ENCODE measurements at places on chromosomes 3 and 15.

GRCh38 chr3:100703865-100704264, 5.4 kb upstream of the TFG start:
- no peak for DNase-seq

GRCh38 chr3:78644847-78645246, 1123.0 kb downstream of the ROBO1 start:
- no peak for DNase-seq

DNA sequence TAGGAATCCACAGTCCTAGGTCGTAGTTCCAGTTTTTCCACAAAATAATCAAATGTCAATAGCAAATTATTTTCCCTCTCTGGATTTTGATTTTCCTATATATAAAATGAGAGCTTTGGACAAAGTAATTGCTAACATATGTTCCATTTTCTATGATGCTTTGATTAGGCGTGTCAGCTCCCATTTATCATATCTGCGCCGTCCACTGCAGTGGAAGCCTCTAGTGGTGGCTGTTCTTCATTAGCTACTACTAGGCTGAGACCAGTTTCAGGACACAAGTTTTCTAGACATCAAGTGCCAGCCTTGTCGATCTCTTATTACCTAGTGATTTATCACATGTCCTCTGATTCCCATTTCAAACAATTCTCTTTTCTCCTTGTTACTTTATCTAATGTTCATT, 271.5 kb downstream of the TUSC7 start:
- no peak for DNase-seq

- no peak for DNase-seq
Measured at GRCh38 chr15:89429023-89429422, 67.4 kb downstream of the RHCG start.

DNA sequence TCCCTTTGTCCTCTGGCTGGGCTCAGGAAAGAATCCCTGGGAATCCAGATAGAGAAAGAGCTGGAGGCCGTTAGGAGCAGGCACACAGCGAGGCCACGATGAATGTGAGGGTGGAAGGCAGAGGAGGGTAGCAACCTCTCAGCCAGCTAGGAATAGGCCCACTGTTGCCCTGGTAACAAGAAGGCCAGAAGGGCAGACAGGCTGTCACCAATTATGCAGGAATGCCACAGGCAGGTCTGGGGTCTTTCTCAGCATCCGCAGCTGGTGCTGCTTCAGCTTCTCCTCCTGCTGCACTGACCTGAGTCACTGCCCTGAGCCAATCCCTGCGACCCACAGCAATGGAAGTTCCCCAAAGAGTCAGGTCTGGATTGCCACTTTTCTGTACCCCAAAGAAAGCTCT, 62.8 kb upstream of the C3orf80 start:
- no peak for DNase-seq

DNA sequence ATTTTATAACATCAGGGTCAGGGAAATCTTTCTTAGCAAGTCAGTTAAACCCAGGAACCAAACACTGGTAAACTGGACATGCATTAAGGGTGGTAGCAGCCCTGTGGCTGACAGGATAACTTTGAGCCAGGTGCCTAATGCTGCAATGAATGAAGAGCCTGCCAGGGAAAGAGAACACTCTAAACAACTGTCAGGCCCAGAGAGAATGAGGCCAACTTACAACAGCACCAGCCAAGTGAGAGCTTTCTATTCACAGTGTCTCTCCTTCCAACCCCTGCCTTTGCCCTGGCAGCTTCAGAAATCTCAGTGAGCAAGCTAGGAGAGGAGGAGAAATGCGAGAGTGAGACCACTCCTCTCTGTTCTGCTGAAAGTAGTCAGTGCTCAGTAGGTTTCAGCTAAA, 50.4 kb upstream of the ATP2C1 start:
- no peak for DNase-seq

DNA sequence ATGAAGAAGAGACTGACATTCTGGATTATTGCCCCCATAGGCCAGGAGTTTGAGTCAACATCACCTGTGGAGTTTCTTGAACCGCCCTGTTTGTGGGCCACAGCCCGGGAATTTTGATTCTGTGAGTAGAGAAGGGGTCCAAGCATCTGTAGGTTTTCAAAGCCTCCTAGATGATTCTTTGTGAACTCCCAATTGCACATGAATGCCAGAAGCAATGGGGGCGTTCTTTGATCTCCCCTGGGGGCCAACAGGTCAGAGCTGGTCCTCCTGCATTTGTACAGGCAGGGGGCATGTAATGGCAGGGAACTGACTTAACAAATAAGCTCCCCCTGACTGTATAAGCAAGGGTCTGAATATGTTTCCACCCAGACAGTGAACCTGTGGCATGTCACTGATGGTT, 260.3 kb downstream of the SLCO3A1 start:
- no peak for DNase-seq

GRCh38 chr15:73800662-73801345, 47.7 kb upstream of the INSYN1 start:
- DNase-seq, result no peak

- DNase-seq, result no peak
Measured at GRCh38 chr3:143471705-143472104, 352.1 kb downstream of the CHST2 start.

DNA sequence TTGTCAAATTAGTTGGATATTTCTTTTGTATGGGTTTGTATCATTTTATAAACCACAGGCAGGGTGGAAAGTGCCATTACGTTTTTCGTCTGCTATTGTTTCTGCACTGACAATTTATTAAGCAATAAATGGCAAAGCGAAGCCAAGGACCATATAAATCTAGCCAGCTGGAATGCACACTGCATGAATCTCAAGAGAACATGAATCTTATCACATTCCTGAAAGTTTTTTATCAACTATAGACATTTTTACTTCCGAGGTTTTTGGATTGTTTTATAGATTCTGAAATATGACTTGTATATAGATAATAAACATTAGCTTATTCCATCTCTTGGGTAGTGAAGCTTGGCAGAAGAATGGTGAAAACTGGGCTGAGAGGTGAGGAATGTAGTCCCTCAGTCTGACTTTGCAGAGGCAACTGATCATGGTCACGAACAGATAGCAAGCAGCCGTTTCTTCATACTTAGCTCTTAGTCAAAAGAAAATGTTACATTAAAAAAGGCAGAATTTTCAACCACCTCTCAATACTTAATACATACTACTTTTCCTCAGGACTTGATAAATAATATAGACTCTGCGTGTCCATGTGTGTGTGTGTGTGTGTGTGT, 102.7 kb downstream of the OSBPL10 start:
- no peak for DNase-seq

DNA sequence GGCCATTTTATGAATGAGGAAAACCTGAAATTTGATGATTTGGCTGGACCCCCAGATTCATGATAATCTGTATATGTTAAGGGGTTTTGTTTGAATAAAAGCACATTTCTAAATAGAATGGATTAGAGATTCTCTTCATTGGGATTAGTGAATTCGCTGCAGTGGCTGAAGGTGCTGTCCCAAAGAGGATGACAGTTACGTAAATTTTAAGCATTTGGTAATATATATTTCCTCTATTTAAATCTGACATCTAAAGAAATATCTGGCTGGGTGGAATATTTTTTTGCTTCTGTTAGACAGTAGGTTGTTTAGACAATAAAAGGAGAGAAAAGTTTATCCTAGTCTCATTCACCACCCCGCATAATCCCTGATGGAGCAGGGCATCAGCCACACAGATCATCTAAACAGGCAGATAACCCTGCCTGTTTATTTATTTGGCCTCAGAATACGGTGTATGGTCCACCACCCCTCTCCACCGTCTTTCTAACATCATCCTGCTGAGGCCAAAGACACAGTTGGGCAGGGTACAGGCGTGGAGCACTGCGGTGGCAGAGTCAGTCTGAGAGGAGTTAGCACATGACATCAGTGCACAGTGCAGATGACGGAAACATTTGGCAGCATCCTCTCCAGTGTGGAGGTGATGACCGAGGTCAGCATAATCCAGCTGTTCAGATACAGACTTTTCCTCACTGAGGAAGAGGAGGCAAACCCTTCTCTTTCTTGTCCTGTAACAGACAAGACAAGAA, 20.4 kb upstream of the NFKBIZ start:
- no peak for DNase-seq

DNA sequence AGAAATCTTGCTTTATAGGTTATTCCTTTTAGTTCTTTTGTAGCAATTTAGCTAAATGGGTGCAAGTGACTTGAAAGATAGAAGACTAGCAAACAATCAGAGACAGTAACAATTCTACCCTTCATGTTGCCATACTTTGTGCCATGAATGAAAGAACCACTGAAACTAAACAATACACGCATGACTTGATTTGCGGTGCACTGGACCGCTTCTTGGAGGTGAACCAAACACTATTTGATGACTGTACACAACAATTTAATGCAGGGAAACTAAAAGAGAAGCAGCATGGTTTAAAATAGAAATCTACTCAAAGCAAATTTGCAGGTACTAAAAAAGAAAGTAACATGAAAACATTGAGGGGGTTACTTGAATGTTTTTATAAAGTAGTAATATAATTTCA, 331.0 kb upstream of the RARB start:
- no peak for DNase-seq

GRCh38 chr3:52381623-52382022, 63.3 kb downstream of the SEMA3G start:
- DNase-seq, result no peak

GRCh38 chr3:110027446-110028080, 690.2 kb upstream of the DPPA4 start:
- DNase-seq, result no peak

- no peak for DNase-seq
Measured at GRCh38 chr3:46491089-46492070, 6.4 kb upstream of the RTP3 start.

- DNase-seq, result no peak
Measured at GRCh38 chr15:98956796-98957553, 50.6 kb downstream of the PGPEP1L start.

- no peak for DNase-seq
Measured at GRCh38 chr15:49101536-49101935, 53.9 kb downstream of the COPS2 start.

- peak; percentile 82 for DNase-seq
Measured at GRCh38 chr3:5006755-5007202, 27.5 kb downstream of the BHLHE40 start.

DNA sequence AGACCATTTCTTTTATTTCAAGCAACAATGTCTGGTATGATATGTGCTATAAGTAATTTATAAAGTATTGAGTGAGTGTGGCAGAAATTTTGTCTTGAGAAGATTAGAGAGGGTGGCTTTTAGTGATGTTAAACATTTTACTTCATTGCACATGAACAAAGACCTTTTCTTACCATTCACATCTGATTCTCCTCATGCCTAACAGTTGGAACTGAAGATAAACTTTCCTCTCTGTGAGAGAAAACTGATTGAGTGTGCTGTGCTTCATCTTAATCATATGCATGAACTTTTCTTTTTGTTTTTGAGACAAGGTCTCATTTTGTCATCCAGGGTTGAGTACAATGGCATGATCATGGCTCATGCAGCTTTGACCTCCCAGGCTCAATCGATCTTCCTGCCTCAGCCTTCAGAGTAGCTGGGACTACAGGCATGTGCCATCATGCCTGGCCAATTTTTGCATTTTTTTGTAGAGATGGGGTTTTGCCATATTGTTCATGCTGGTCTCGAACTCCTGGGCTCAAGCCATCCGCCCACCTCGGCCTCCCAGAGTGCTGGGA, 377.7 kb upstream of the GOLIM4 start:
- DNase-seq, result no peak

DNA sequence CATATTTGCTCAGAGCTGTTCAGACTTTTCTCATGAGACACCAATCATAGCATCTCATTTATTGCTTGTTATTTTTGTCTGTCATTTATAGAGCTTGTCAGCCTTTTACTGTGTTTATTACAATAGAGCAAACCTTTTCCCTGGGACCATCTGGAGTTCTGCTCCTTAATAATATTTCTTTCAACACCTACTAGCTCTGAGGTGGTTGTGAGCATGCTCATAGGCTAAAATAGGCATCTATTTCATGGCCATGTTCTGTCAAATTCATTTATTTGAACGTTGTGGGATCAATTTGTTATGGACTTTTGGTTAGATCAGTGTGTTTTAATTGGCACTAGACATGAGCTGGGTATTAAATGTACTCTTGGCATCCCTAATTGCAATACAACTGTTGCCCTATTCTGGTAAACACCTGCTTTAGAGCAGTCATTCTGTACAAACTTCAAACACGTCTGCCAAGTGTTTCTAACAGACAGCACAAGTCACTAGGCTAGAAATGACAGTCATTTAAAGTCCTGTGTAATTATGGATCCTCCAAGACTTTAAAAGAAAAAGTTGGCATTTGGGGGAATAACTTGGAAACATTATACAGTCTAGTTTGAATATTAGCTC, 766.3 kb downstream of the ZNF385D start:
- no peak for DNase-seq

- DNase-seq, result no peak
Measured at GRCh38 chr3:129387487-129387886, 40.9 kb downstream of the EFCAB12 start.

- no peak for DNase-seq
Measured at GRCh38 chr15:77476995-77477394, 56.3 kb downstream of the HMG20A start.

- no peak for DNase-seq
Measured at GRCh38 chr3:65953881-65954733, 84.6 kb downstream of the MAGI1 start.

DNA sequence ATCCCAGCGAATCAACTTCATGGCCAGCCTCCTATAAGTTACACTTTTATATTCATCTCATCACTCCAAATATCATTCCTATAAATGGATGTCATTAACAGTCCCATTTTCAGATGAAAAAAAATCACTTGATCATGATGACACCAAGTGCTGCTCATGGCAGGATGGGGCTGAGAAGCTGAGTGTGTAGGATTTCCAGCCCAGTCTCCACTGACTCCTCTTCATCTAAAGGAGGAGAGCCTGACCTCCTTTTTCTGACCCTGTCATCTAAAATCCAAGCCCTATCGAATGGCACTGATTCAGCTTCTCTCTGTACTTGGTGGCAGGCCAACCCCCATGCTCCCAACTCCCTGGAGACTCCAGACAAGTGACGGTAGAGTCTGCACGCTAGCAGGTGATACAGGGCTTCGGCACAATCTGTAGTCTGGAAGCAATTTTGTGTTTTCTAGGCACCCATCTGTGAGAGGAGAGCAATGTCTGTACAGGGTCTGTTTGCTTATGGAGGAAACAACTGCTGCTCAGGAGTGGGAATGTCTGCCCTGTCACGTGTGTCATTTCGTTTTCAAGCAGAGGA, 103.2 kb downstream of the EPHB1 start:
- no peak for DNase-seq

DNA sequence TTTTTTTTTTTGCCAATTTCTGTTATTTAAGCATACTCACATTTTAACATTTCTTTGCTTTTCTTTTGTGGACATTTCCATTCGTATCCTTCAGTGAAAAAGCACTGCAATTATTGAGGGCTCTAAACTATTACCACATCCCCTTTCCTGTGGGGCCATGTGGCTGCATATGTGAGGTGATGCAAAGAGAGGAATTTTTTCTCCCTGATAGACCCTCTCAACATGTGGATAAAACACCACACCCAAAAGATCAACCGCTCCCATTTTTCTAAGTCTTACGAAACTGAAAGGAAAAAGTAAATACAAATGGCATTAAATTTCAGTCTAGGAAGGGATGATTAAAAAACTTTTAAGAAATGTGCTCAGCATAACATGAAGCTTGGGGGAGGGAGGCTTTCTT, 68.8 kb downstream of the DNAJC13 start:
- DNase-seq, result no peak
